GM12878 (cell line): ENCODE measurements at places on chromosomes 4 and X.

- DNase-seq: no peak
Observed at GRCh38 chrX:105274091-105274490, 53.6 kb upstream of the TEX13A start.

DNA sequence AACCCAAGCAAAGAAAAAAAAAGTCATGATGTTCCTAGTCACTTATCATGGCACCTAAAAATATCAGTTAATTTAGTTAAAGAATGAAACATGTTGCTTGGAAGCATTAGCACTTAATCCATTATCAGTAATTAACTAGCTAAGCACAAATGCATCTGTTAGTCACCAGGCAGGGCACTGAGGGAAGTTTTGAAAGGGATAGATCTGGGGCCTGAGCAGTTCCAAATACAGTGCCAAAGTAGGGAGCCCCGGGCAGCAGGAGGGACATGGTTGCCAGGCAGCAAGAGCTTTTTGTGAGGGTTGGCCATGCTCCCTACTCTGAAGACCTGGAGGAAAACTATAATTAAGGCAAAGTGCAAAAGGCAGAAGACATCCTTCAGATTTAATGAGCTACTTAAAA is 62.0 kb downstream of the PHKA1 start:
- DNase-seq: no peak

DNA sequence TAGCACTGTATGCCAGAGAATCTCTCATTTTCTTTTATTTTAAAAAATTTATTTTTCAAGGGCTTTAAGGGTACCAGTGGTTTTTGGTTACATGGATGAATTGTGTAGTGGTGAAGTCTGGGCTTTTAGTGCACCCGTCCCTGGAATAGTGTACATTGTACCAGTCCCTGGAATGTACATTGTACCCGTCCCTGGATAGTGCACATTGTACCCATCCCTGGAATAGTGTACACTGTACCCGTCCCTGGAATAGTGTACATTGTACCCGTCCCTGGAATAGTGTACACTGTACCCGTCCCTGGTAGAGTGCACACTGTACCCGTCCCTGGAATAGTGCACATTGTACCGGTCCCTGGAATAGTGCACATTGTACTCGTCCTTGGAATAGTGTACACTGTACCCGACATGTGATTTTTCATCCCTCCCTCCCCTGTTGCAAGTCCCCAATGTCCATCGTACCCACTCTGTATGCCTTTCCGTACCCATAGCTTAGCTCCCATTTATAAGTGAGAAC is 56.1 kb upstream of the HELT start:
- DNase-seq: no peak

GRCh38 chr4:75495476-75495875 is 18.7 kb downstream of the RCHY1 start:
- no peak for DNase-seq
